ENCODE measurements at places on chromosomes 13 and 19.

DNA sequence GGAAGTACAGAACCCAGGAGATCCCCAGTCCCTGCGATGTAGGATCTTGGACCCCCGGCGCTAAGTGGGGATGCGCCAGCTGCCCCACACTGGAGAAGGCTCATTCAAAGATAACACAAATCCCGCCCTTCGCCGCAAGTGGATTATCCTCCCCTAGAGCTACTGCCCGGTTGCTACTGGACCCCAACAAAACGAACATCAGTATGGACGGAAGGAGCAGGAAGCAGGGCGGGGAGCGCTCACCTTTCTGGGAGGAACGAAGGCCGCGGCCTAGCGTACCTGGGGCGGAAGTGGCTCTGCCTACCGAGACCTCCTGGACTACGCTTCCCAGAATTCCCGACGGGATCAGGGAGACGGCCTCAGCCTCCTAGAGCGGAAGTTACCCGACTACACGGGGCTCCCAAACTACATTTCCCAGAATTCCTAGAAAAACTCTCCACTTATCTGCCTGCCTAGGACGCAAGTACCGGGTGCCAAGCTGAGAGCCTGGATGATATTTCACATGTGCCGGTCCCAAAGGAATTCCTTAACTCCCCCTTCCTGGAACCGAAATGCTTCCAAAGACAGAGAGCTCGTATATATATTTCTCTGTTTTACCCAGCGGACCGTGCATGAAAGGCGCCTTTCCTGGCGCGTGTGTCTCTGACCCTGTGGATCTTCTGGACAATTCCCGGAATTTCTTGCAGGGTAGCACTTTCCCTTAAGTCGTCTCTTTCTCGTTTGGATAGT is at the start of gene ZNF112:
ZNF112 (minus strand) TSS at position 298 of the 729 bp plus-strand sequence. CDS start 16,141 bp downstream, outside the sequence.
- DNase-seq = peak; percentile 73

- DNase-seq = no peak
Observed at GRCh38 chr13:25541434-25542123, 169.8 kb downstream of the ATP8A2 start.

DNA sequence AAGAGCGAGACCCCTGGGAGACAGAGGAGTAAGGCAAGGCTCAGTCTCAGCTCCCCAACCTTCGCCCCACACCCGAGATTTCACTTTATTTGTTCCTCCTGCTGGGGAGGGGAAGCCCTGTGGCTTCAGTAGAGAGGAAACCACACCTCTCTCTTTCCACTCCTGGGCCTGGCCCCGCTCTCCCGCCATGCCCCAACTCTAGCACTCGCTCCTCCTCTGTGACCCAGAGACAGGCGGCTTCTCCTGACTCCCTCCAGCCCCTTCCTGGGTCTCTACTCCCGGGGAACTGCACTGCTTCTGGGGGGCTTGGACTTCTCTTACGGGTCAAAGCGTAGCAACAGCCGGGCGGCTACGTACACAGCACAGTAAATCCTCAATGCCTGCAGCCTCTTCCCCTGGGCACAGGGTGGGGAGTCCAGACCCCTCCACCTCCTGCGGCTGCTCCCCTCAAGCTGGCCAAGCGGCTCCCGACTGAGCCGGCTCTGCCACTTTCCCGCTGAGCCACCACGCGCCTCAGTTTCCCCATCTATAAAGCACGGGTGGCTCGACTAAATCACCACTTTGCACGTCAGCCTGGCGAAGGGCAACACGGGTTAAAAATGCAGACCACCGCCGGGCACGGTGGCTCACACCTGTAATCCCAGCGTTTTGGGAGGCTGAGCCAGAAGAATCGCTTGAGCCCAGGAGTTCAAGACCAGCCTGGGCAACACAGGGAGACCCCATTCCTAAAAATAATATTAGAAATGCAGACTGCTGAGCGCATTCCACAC is 1.4 kb downstream of the RNF126 start:
- DNase-seq = no peak

DNA sequence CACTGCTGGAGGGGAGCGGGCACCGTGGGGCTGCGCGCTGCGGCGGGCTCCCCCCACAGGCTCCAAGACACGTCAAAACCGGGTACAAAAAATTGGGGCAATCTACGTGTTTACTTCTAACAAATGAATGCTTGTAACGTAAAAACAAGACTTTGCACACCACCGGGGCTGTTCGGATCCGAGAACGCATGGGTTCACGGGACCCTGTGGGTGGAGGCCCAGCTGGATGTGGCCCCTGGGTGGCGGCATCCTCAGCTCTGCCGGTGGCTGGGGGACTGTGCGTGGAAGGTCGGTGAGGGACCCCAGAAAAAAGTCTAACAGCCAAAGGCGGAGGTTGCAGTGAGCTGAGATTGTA is 10.3 kb upstream of the SLC7A10 start:
- DNase-seq = no peak

- no peak for DNase-seq
Observed at GRCh38 chr13:37490176-37490779, 108.3 kb downstream of the POSTN start.

DNA sequence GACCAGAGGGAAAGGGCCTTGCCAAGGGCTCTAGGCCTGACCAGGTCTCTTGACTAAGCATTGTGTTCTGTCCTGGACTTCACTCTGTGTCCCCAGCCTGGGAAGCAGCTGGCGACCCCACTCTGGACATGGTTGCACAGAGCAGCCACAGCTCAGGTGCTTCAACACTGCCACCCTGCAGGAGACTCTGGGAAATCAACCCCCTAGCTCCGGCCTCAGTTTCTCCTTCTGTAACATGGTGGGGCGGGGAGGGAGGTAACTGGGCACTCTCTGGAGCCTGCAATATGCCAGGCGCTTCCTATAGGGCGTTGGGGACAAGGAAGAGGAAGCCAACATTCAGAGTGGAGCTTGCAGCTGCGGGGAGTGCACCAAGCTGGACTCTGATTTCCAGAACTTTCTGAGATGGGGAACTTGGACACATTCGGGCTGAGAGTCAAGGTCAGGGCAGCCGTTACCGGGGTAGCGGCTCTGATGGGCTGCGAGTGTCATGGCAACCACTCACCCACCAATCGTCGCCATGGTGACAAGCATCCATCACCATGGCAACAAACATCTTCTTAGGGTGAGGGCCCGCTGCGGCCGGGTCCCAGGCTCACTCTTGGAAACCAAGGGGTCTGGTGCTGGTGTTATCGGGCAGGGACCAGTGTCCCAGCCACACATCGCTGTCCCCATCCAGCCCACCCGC is 12.8 kb downstream of the F2RL3 start:
- no peak for DNase-seq

DNA sequence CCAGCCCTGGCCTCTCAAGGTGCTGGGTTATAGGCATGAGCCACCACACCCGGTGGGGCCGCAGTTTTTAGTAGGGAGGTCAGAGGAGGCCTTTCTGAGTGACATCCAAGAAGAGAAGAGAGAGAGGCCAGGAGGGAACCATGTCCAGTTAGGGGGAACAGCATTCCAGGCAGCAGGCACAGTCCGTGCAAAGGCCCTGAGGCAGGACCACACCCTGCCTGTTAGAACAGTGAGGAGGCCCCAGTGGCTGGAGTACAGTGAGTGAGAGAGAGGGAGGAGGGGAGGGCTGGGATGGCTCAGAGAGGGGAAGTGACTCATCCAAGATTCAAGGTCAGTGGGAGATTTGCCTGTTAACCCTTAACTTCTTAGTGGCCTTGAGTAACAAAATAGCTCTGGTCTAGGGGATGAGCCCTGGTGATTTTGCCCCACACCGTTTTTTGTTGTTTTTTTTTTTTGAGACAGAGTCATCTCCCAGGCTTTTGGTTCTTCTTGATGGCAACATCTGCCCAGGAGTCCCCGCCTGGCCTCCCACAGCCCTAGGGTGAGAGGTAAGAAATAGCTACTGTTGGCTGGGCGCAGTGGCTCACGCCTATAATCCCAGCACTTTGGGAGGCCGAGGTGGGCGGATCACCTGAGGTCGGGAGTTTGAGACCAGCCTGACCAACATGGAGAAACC is 2.7 kb upstream of the PLIN3 start:
- peak; percentile 82 for DNase-seq

All from GM04503 (cell line).